ENCODE measurements at places on chromosomes 11 and 22.

GRCh38 chr11:62879235-62879978 lies 1.3 kb upstream of the SLC3A2 start:
- peak; percentile 11 for DNase-seq

DNA sequence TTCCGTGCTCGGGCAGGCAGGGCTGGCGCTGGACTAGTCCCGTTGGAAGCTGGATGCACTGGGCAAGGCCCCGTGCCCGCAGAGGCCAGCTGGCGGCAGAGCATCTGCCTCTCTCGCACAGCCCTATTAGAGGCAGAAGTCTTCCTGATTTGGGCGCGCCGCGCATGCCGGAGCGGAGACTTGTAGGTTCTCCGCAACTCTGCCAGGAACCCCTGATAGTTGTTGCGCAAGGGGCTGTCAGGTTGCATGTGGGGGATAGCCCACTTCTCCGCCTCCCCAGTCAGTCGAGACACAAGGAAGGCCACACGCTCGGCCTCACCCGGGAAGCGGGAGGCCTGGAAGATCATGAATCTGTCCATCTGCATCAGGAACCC lies 1.2 kb downstream of the RTL6 start:
- DNase-seq, result no peak

DNA sequence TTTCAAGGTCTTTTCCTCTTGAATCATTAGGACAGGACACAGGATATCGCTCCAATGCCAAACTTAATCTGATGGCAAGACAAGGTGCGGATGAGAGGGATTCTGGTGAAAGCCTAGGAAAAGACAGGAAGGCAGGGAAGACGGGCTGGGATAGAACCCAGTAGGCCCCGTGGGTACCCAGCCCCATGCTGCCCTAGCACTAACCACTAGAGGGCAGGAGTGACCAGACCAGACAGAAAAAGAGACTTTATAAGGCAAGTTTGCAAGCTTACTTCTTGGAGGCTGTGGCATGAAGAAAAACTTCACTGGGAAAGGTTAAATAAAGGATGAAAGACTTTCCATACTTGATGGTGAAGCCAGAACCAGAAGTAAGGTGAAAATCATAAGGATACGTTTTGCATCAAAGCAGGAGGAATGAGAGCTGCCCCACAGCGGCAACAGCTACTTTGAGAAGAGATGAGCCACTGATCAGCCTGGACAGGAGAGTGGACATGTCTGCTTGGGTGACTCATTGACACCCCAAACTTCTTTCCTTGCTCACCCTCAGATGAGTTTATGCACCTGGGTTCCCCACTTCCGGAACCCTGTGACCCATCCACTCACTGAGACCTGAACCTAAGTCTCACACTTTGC lies 39.8 kb downstream of the SYN3 start:
- DNase-seq, result no peak

- DNase-seq, result no peak
These were observed 4.3 kb upstream of the GP1BB start for GRCh38 chr22:19719050-19719482.

- no peak for DNase-seq
These were observed 34.7 kb downstream of the ALG9 start for GRCh38 chr11:111836721-111837120.

Data from ascending aorta (tissue), 2 donors.